Activated CD4-positive, alpha-beta T cell treated with anti-CD3 and anti-CD28 coated beads for 4 hours (primary cell): ENCODE measurements at places on chromosomes 13 and 19.

DNA sequence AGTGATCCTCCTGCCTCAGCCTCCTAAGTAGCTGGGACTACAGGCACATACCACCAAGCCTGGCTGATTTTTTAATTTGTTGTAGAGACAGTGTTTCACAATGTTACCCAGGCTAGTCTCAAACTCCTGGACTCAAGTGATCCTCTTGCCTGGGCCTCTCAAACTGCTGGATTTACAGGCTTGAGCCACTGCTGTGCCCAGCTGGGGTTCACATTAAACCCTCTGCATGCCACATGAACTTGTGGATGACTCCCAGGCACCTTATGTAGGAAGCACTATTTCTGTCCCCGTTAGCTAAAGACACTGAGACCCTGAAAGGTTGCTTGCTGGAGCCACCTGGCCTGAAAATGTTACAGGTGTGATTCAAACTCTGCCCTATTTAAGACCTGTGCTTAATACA lies 10.5 kb downstream of the MYH14 start:
- DNase-seq = no peak

GRCh38 chr13:75460644-75461043 lies 21.3 kb downstream of the TBC1D4 start:
- DNase-seq = no peak

GRCh38 chr13:39512687-39513086 lies 90.3 kb downstream of the LHFPL6 start:
- no peak for DNase-seq

- no peak for DNase-seq
Observed at GRCh38 chr13:86000546-86000945, 201.3 kb upstream of the SLITRK6 start.

- no peak for DNase-seq
Observed at GRCh38 chr13:87954091-87954490, 282.9 kb downstream of the SLITRK5 start.

DNA sequence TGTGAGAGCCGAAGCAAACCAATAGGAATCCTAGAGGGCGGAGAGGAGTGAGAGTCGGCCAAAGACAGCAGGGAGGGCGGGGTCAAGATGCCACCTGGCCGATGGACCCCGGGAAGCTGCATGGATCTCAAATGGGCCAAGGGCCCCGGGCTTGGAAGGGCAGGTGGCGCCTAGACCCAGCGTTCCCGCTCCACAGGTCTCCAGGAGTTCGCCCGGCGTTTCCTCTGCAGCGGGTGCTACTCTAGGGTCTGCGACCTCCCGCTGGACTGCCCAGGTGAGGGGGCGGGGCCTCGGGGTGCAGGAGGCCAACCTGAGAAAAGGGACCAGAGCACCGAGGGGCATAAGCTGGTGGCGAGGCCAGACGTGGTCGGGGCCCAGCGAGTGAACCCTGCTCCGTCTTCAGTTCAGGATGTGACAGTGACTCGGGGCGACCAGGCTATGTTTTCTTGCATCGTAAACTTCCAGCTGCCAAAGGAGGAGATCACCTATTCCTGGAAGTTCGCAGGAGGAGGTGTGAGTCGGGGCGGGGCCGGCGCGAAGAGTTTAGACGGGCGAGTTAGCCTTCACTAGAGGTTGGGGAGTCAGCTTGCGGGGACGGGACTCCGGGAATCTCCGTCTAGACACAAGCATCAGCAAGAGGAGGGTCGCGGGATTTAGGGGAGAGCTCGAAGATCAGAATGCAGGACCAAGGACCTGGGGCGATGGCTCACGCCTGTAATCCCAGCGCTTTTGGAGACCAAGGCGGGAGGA lies 9.9 kb downstream of the SPACA6 start:
- no peak for DNase-seq

GRCh38 chr13:66617786-66618185 lies 612.4 kb downstream of the PCDH9 start:
- DNase-seq = no peak

DNA sequence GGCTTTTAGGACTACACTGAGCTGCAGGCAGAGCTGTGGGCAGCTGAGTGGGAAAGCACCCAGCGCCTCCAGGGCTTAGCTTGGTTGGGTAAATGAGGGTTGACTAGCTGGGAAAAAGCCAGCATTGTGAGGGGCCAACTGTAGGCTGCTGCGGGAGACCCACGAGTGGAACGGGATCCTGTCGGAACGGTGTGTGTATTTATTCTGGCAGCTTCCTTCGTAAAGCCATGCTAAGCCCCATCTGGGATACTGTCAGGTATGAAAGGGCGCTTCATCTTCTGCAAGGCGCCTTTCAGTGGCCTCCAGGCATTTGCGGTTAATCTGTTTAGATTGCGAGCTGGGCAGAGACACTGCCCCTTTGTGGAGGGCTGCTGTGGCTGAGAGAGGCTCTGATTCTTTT lies 39.5 kb upstream of the CNMD start:
- DNase-seq = no peak

DNA sequence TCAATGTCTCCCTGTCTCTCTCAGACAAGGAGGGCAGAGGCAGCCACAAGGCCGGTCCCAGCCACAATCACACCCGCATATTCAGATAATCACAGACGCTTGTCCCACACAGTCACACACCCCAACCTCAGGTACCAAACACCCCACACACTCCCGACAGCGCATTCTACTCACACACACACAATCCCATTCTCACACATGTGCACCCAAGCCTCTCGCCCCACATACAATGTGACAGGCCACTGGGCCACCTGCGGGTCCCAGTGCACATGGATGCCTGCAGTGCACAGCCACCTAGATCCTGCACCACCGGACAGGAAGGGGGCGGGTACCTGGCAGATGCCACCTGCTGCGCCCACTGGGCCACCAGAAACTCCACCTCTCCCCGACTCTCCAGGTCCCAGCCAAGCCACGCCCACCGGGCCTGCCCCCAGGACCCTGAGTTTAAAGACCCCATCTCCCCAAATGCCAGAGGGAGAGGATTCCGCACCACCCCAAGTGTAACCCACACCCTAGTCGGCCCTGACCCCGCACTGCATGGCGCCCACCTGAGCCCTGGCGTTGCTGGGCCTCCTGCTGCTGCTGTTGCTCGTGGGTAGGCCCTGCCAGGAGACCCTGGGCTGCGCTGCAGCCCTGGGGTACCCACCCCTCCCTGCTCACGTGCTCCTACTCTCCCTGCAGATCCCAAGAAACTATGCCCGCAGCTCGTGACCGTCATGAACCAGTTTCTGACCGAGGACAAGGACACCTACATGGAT lies 10.6 kb downstream of the SCGB2B2 start:
- no peak for DNase-seq

DNA sequence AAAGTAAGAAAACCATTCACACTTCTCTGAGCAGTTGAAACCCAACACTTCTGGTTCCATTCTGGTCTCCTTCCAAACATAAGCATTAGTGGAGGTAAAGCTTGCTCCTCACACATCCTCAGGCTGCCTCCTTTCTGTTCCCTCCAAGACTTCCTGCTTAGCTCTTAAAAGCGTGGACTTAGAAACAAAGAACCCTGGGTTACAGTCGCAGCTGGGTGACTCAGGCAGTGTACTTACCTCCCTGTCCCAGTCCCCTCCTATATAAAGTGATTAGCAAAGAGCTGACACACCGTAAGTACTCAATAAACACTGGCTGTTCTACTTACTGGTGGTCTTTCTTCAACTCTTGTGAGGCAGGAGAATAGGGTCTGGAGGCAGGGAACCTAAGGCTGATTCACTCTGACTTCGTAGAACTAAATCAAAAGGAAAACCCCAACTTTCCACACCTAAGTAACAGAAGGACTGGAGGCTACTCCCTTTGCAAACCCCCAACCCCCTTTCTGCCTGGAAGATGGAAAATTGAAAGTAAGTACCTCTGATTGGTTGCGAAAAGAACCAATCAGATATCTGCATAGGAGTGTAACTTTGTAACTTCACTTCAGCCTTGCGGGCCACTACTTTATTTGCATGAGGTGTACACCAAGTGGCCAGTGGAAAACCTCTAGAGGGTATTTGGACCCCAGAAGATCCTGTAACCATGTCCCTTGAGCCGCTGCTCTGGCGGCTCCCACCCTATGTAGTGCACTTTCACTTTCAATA lies 165.4 kb downstream of the SUCLA2 start:
- no peak for DNase-seq

GRCh38 chr13:24627090-24627714 lies 53.0 kb upstream of the ATP12A start:
- no peak for DNase-seq

GRCh38 chr13:58018865-58019264 lies 387.3 kb downstream of the PCDH17 start:
- no peak for DNase-seq

DNA sequence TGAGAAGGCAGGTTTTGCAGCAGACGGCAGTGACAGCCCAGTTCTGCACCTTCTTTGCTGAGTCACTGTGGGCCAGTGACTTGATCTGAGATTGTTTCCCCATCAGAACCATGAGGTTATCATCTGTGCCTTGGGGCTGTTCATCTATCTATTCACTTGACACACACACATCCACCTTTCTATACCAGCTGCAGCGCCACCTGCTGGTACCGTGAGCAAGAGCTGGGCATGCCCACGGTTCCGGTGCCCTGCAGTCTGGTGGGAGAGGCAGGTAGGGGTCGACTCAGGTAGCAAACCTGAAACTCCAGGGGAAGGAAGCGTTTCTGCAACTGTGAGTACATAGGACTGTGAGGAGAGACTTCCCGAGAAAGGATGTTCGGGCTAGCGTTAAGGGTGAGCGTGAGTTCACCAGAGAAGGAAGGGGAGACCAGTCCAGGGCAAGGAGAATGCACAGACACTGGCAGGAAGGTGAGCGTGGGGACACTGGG lies 7.5 kb upstream of the LIN7B start:
- DNase-seq = peak; percentile 61

GRCh38 chr19:39568604-39569003 lies 28.6 kb upstream of the EID2 start:
- no peak for DNase-seq

DNA sequence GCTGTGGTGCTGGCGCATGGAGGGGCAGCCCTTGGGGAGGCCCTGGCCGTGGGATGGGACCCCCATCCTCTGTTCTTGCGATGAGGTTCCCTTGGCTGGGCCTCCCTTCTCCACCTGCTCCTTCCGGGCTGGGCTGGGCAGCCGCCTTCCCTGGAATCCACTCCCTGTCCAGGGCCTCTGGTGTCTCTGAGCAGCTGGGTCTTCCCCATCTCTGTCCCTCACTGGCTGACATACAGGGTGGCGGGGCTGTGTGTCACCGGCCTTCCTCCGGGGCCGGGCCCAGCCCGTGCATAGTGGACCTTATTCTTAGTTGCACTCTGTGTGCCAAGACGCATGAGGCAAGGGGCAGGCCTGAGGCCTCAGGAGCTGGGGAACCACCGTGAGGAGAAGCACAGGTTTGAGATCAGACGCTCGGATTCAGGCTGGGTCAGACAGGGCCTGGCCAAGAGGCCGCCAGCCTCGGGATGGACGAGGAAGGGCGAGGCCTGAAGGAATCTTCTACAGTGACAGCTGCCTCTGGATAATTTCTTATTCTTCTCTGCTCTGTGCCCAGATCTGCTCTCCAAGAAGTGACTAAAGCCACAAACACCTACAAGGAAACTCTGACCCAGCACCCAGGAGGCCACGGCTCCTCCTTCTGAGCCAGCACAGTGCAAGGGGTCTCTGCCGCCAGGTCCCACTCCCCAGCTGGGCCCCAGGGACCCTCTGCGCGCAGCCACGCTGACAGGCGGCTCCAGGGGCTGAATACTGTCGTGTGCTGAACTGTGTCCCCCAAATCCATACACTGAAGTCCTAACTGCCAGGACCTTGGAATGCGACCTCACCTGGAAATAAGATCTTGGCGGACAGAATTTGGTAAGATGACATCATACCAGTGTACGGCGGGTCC lies 11.0 kb downstream of the SGTA start:
- DNase-seq = no peak

DNA sequence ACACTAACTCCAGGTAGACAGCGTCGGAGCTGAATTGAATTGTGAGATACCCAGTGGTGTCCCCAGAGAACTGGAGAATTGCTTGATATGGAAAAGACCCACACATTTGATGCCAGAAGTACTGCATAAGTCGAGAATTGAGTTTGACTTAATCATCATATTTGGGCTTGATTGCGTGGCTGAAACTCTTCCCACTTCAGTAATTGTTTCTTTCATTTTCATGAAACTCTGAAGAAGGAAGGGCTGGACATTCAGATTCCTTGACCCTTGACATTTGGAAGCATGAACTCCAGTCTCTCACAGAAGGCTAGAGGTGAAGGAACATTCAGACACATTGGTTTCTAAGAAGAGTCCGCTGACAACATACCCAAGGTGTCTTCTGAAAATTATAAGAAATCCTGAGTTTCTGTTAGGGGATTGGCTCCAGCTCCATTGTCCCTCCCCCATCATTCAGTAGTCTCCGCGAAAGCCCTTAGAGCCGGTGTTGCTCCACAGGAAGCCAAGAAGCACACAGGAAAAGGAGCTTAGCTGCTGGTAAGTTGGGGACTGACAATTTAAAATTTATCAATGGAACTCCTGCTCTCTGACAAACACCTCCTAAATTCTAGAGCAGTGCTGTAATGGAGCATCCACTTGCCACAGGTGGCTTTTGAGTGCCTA lies at the start of gene FPR2:
FPR2 (plus strand) TSS at position 484 of the 660 bp plus-strand sequence. CDS start 7,479 bp downstream, outside the sequence.
- DNase-seq = no peak

GRCh38 chr19:42316223-42317211 lies 3.4 kb downstream of the TMEM145 start:
- DNase-seq = no peak

DNA sequence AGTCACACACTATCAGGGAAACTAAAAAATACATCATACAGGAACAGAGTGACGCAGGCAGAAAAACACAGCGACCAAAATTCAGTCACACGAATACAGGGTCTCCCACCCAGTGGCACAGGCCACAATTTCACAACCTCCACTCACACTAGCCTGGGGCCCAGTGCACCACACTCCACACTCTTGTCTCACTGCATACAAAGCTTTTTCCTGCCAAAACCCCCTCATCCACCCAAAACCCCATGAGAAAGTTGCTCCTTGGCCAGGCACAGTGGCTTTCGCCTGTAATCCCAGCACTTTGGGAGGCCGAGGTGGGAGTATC lies 1.2 kb downstream of the S1PR5 start:
- DNase-seq = no peak

GRCh38 chr19:40139533-40140287 lies 49.0 kb upstream of the ZNF780A start:
- no peak for DNase-seq

- DNase-seq = no peak
Observed at GRCh38 chr13:83995930-83996329, 113.7 kb upstream of the SLITRK1 start.

DNA sequence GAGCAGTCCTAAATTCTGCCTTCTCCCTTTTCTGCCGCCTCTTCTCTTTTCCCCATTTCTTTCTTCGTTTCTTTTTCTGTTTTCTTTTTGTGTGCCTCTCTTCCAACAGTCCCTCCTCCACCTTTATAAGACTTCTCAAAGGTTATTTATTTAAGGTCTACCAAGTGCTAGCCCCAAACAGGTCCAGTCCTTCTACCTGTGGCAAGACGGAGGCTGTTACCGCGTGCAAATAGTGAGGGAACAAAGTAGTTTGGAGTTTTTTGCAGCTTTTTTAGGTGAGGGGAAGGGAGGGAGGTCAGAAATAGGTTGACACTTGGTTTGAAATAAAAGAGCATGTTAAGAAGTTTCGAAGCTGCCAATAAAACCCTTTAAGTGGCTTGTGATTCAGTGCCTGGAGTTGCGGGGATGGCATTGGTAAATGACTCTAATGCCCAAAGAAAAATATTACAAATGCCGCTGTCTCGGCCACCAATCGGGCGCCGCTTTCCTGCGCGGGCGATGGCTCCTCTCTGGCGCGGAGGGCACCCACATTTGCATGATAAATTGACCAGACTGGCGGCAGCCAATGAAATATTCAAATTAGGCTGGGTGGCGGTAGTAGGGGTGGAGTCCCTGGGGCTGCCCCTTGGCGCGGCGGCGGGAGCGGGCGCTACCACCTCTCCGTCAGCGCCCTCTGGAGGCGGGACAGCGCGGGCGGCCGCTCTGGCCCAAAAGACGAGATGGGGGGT lies 7.5 kb upstream of the TSHZ3 start:
- DNase-seq = peak; percentile 62
